ENCODE measurements at places on chromosomes 12 and 14.

DNA sequence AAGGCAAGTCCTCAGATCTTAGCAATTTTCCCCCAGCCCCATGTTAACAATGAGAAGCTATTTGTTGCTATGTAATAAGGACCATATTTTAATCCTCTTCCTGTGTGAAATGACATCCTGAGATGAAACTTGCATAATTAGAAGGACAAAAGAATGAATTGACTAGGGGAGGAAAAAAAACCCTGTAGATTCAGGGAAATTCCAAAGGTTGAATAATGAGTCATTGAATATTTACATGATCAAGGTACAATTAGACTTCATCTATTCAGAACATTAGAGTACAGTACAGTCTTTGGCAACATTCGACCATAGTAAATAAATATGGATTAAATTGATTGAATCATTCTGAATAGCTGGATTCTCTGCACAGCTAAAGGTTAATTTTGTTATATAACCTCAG lies 9.4 kb downstream of the MYBPC1 start:
- DNase-seq: no peak

DNA sequence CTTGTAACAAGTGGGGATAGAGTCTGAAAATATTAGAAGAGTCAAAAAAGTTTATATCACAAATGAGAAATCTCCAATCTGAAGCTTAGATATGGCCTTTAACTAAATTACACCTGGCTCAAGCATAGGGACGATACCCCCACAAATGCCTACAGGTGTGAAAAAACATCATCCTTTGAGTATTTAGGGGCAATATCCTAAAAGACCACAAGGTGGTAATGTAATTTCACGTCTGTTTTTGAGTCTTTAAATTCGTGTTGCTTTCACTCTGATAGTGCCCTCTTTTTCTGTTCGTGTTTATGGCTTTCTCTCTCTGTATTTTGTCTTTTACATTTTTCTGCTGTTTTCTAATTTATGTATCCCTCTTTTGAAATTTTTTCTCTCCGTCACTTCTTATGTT lies 84.3 kb downstream of the ETNK1 start:
- no peak for DNase-seq

GRCh38 chr12:119570771-119571170 lies 22.8 kb upstream of the TMEM233 start:
- no peak for DNase-seq

- DNase-seq: no peak
Observed at GRCh38 chr14:50631408-50631821, 36.7 kb downstream of the SAV1 start.

GRCh38 chr14:62315631-62316030 lies 553.4 kb downstream of the SNAPC1 start:
- DNase-seq: no peak

DNA sequence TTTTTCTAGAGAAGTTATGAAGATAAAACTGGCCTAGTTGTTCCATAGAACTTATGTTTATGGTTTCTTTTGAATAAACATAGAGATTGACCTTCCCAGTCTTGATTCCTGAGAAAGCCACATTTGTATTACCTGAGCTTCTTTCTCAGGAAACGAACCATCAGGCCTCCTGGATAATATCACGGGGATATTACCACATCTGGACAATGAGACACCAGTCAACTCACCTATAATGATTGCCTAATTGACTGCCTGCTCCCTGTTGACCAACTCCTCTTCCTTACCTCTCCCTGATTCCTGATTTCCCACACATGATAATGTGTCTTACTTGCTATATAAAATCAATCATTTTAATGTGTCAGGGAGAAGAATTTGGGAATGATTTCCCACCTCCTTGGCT lies 822.7 kb downstream of the LRFN5 start:
- no peak for DNase-seq

DNA sequence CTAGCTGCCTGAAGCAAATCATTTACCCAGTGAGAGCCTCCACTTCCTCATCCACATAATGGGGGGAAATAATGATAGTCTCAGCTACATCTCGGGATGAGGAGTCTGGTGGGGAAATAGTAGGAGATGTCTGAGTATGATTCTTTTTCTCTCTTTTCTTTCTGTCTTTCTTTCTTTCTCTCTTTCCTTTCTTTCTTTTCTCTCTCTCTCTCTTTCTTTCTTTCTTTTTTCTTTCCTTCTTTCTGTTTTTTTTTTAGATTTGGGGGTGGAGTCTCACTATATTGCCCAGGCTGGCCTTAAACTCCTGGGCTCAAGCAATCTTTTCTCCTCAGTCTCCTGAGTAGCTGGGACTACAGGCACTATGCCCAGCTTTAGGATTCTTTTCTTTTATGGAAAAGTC lies 12.8 kb downstream of the HOXC4 start:
- no peak for DNase-seq

DNA sequence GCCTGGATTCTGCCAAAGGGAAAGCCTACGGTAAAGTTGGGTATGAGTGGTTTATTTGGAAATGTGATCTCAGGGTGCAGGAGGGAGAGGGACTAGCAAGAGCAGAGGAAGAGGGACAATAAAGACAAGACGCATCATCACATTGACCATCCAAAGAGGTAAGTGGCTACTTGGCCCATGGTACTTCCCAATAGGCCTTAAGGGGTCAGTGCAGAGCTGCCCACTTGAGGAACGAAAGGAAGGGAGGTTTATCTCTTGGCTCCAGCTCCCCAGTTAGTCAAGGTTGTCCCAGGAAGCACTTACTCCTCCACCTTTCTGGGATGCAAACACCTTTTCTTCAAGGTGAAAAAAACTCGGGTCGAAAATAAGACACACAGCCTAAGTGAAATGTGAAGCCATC lies 323.9 kb downstream of the TMEM132D start:
- DNase-seq: no peak

- no peak for DNase-seq
Observed at GRCh38 chr12:97616946-97617345, 154.3 kb downstream of the RMST start.

GRCh38 chr14:93941293-93941910 lies 14.3 kb downstream of the FAM181A start:
- no peak for DNase-seq

- DNase-seq: no peak
Observed at GRCh38 chr14:60618241-60618640, 31.0 kb downstream of the SIX1 start.

- peak; percentile 90 for DNase-seq
Observed at GRCh38 chr12:57756406-57757341, 1.8 kb downstream of the MARCHF9 start.

DNA sequence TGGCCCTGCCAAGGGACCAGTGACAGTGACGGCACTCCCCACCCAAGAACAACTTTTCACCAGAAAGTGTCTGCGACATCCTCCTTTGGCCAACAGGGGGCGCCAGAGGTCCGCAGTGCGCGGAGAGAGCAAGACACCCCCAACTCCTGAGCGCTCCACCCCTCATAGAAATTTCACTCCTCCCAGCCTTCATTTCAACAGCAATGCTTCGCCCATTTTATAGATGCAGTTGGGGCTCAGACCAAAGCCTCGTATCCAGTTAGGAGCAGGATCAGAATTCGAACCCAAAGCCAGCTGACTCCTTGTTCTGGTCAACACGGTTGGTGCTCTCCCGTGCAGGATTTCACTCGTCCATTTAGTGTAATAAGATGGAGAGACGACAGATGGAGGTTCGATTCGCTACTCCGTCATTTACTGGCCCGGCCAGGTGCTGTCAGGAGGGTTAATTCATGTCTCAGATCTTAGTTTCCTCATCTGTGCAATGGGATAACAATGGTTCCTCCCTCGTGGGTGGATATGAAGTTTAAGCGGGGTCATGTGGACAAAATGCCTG lies 2.4 kb upstream of the POP5 start:
- DNase-seq: peak; percentile 94

DNA sequence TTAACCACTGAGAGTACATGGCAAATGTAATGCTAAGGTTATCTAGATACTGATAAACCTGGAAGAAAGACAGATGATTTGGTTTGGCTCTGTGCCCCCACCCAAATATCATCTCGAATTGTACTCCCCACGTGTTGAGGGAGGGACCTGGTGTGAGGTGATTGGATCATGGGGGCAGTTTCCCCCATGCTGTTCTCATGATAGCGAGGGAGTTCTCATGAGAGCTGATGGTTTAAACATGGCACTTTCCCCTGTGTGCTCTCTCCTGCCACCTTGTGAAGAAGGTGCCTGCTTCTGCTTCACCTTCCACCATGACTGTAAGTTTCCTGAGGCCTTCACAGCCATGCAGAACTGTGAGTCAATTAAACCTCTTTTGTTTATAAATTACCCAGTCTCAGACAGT lies 14.2 kb downstream of the NOXRED1 start:
- no peak for DNase-seq

- DNase-seq: no peak
Observed at GRCh38 chr14:54829486-54830224, 73.0 kb downstream of the GCH1 start.

DNA sequence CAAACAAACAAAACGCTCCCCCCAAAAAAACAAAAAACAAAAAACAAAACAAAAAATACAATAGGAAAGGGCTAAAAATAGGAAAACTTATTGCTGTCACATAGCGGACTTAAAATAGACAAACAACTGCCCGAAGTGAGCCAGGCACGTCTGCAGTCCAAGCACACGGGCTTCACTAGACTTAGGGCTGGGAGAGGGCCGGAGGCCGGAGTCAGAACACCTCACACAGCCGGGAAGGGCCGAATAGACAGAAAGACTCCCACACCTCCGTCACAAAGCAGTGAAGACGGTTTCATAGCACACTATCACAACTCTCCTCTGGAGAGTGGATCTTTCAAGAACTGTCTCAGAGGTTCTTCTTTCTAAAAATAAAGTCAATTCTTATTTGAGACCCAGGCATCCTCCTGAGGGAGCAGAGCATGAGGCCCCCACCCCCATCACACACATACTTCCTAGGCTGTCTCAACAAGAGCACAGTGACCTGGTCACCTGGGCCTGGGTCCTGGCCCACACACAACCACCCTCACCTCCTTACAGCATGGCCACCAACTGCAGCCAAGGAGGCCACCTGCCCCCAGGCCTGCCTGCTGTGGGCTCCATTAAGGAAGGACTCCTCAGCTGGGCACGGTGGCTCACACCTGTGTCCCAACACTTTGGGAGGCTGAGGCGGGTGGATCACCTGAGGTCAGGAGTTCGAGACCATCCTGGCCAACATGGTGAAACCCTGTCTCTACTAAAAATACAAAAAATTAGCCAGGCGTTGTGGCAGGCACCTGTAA lies 6.7 kb downstream of the BAG5 start:
- no peak for DNase-seq

- DNase-seq: peak; percentile 70
Observed at GRCh38 chr12:62191491-62192179, 68.6 kb upstream of the USP15 start.

DNA sequence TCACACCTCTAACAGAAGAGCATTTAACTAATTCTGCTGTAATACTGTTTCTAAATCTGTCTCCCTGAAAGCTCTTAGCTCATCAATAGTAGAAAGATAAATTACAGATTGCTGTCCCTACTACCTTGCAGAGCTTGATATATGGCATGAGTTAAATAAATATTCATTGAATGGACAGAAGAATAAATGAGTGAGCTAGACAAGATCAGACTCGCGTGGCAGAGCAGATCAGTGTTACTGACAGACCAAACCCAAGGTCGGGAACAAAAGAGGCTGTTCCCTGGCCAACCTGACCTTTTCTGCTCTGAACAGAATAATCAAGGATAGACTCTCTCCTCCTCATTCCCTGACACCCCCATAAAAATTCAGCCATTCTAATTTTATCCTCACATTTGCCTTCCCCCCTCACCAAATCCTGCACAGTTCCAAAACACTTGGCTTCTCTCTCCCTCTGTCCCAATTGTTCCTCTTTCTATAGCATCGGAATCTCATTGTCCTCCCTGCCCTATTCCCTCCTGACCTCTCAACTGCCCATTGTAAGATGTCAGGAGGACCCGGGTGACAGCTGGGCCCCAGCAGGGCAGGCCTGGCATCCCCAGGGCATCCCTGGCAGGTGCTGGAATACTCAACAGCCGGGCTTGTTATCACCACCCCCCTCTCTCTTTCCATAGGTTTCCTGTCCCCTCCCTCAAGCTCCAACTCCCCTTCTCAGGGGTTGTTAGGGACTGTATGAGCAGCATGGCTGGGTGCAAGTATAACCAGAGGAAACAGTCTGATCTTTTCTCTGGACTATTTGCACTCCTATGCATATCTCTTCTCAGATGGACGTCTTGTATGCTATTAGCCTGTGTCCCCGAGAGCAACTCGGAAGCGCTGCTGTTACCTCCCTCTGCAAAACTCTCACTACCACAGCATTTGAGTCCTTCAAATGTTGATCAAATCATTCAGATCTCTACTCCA lies 19.9 kb downstream of the NEUROD4 start:
- DNase-seq: no peak

- no peak for DNase-seq
Observed at GRCh38 chr14:71471634-71472355, 460.4 kb upstream of the RGS6 start.

DNA sequence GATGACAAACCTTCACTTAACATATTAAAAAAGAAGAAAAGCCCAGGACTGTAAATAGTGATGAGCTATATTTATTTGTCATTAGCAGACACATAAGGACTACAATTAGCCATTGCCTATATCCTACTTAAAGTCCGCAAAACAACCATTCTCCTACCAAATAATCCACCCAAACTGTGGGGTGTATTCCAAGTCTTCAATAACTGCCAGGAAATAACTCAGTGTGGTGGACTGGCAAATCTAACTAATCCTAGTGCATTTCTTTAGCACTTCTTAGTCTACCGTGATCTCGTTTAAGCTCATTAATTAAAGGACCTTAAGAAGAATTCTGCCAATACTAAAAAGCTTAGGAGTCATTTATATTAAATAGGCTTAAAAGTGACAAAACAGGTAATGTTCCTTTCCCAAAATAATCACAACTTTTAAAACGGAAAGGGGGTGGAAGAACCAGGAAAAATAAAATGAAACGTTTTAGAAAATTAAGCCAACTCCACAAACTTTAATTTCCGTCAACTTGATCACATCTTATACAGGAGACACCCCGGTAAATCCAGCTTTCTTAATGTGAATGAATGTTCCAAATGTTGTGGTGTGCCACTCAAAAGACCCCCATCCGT lies 1.8 kb downstream of the NOVA1 start:
- no peak for DNase-seq

- no peak for DNase-seq
Observed at GRCh38 chr12:107791465-107792089, 17.1 kb downstream of the ASCL4 start.

DNA sequence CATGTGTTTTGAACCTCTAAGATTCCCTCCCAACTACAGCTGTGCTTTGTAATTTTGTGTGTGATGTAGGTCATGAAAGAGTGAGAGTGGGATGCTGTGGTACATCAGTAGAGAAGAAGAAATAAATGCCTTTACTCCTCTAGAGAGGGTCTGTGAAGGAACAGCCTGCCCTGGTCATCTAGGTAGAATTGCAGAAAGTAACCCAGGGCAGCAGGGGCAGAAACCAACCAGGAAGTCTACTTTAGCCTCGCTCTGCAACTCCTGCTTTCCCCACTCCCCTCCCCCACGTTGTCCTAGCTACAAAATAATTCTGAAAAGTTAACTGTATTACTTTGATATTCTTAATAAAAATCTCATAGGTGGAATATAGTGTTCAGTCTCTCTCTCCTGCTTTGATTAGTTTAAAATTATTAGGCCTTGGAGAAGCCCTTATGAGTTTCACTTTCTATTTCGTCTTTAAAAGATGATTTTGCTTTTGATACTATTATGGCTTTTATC lies 7.5 kb downstream of the TBK1 start:
- no peak for DNase-seq

GRCh38 chr14:91889477-91890211 lies 22.3 kb upstream of the TC2N start:
- DNase-seq: no peak
